H9 (cell line): ENCODE measurements at places on chromosomes 2 and 18. TPM values are rescaled to one million over a fixed set of nuclear protein-coding genes. Genes with fewer than 3 reads are reported as not detected.

- no peak for DNase-seq
Measured at GRCh38 chr18:67525328-67526099, 9.0 kb upstream of the DSEL start.

DNA sequence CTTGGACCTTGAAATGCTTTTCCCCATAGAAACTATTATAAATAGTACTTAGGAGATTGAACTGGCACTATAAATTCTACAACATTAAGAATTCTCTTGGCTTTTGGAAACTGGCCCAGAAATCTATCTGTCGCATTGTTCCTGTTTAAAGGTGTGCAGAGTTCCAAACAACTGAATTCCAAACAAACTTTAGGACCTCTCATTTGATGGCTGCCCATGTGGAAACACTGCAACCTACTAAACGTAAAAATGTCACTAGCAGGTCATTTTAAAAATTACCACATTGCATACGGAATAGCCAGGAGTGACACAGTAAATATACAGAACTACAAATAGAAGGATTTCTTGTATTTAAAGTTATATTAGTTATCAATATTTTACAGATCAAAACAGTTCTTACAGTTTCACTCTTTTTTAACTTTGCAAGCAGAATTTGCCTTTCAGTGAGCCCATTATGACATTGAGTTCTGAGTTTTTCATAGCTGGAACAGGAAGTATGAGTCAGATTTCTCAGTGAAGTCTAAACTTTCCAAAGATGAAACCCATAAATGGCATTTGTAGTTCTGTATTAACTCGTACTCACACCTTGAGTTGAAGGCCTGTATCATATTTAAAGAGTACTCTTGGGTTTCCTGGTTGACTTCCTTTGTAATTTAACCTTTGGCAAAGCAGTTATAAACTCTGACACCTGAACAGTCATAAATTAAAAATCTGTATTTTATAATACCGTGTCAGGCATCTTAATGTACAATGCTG, 142.3 kb upstream of the BOD1L2 start:
- no peak for DNase-seq

- no peak for DNase-seq
Measured at GRCh38 chr2:28568533-28568932, 72.7 kb downstream of the PLB1 start.

KLF7 gene
- total RNA-seq = 32.2 and 33.4 TPM in 2 replicates

DNA sequence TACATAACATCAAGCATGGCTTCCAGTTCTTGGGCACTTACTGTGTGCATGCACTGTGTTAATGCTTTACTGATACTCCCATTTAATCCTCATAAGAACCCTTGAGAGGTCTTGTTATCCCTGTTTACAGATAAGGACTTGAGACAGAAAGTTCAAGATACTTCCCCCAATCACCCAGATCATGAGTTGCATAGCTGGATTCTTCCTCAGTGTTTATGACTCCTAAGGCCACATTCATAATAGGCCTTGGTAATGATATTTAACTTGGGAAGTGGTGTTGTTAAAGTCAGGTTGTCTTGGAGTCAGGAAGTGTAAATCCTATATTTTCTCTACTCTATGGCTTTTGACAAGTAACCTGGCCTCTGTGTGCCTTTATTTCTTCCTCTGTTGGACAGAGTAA, 22.7 kb downstream of the NOSTRIN start:
- DNase-seq = no peak
